Activated naive CD4-positive, alpha-beta T cell treated with anti-CD3 and anti-CD28 coated beads, Interleukin-2, amount 10 ng/mL, durations not matched to agents 5 hours and 36 hours (primary cell): ENCODE measurements at places on chromosomes 7 and 10. TPM values are rescaled to one million over a fixed set of nuclear protein-coding genes. Genes with fewer than 3 reads are reported as not detected.

Gene OR2A12
- not detected for total RNA-seq

Gene VWA2
- not detected for total RNA-seq

Gene MLLT10
- total RNA-seq: 46.8 TPM

Gene ZNF25
- 4.1 TPM for total RNA-seq

Gene C7orf25
- 3.4 TPM for total RNA-seq

Gene CDK14
- total RNA-seq: not detected

Gene EPO
- total RNA-seq: 0.15 TPM

Gene FRMD4A
- 0.03 TPM for total RNA-seq

Gene FOXL3
- total RNA-seq: not detected
